ENCODE measurements at places on chromosomes 3 and 15.

- no peak for DNase-seq
Observed at GRCh38 chr15:22786868-22787698, 639 bp downstream of the NIPA1 start.

GRCh38 chr3:156448300-156448699, 106.6 kb downstream of the SSR3 start:
- DNase-seq: no peak

- no peak for DNase-seq
Observed at GRCh38 chr3:1468145-1468544, 375.3 kb downstream of the CNTN6 start.

DNA sequence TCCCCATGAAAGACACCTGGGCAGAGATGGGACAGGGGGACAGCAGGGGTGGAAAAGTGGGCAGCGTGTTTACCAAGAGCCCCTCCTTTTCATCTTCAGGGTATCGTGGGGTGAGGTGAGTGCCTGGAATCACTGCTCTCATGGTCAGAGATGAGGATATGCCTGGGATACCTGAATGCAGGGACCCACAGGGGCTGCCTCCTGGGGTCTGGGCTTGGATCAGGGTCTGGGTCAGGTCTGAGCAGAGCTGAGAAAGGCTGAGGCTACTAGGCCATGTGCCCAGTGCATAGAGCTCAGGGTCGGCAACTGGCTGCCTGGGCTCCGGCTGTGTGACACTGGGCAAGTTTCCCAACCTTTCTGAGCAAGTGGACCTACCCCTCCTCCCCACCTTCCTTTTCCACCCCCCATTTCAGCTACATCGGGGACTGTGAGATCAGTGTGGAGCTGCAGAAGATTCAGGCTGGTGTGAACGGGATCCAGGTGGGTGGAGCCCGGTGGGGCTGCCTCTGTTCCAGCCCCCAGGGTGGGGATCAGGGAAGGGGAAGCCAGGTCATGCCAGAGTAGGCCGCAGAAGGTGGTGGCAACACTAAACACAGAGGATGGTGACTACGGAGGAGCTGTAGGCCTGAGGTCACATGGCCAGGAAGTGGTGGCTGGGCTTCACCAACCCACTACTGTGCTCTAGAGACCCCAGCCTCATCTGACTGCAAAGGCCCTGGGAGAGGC, 24.5 kb downstream of the ESYT3 start:
- DNase-seq: no peak

DNA sequence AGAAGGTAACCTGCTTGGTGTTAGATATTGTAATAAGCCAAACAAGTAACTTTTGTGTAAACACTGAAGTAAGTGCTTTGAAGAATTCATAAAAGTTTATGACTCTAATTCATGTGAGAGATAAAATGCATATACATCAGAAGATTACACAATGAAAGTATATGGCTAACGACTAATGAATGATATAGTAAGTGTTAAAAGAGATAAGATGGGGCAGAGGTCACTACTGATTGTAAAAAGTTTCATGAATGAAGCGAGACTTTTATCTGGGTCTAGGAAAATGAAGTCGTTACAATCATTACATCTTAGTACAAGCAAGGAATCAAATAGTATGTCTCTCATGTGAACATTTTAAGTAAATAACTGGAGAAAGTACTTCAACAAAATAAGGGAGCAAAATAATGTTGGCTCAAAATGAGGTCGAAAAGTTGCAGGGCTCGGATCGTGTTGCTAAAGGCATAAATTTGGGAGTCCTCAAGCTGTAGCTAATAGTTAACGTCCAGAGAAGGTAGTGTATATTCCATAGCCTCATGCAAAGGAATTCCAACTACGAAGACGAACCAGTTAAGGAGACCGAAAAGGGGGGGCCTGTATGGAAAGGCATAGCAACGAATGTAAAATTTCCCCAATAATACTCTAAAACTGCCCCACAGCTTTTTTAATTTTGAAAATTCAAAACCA, 984 bp upstream of the DUT start:
- DNase-seq: no peak

GRCh38 chr3:47455806-47456452, 19.8 kb downstream of the SCAP start:
- no peak for DNase-seq

DNA sequence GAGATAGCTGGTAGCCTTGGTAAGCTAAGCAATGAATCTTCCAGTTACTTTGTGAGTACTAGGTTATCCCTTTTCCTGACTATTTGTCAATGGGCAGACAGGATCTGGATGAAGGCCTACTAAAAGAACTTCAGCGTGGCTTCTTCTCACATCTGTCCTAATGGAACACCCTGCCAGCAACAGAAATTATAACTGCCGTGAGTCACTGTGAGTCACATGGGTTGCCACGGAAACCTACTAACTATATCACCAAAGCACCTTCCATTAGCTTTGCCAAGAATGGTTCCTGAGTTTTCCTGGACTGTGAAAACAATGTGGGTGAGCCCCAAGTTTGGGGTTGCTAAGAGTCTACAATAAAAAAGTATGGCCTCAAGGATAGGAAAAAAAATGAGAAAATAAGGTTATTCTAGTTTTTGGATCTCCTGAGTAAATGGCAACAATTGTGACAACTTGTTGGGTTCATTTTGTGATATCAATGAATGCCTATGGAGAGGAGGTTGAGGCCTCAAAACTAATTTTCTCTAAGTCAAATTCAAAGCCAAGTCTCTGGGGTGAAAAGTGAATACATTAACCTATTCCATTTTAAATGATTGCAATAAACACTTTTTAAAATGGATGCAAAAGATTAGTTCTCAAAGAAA, 195.1 kb upstream of the ICE2 start:
- no peak for DNase-seq

GRCh38 chr3:117059067-117059955, 349.7 kb downstream of the TUSC7 start:
- no peak for DNase-seq

DNA sequence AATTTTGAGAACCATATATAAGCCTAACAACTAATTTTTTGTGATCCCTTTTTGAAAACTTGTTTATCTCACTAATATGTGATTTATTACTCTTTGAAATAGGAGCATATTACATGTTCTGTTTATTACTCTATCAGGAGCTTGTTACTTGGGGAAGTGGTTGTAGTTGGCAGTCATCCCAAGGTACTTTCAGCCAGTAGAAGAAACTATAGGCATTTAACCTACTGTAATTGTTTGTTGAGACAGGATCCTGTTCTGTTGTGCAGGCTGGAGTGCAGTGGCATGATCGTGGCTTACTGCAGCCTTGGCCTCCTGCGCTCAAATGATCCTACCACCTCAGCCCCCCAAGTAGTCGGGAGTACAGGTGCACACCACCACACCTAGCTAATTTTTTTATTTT, 195.6 kb downstream of the TCF12 start:
- DNase-seq: no peak

- DNase-seq: no peak
Observed at GRCh38 chr15:45201869-45202268, 14.1 kb upstream of the SHF start.

DNA sequence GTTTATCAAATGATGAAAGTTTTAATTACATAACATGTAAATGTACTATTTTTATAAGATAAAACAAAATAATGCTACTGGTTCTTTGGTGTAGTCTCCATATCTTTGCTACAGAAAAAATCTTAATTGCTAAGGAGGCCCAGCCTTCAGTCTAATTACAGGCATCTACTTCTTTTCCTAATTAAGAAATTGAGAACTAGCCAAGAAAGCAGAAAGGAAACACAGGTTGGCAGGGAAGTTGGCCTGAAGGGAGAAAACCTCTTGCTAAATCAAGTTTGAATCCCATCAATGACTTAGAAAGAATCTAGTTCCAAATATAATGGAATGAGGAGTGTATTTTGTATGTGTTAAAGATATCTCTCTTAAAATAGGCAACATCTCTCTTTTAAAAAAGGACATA, 212.4 kb upstream of the ARL6 start:
- DNase-seq: no peak

GRCh38 chr15:101445562-101446517, 43.7 kb downstream of the PCSK6 start:
- no peak for DNase-seq

DNA sequence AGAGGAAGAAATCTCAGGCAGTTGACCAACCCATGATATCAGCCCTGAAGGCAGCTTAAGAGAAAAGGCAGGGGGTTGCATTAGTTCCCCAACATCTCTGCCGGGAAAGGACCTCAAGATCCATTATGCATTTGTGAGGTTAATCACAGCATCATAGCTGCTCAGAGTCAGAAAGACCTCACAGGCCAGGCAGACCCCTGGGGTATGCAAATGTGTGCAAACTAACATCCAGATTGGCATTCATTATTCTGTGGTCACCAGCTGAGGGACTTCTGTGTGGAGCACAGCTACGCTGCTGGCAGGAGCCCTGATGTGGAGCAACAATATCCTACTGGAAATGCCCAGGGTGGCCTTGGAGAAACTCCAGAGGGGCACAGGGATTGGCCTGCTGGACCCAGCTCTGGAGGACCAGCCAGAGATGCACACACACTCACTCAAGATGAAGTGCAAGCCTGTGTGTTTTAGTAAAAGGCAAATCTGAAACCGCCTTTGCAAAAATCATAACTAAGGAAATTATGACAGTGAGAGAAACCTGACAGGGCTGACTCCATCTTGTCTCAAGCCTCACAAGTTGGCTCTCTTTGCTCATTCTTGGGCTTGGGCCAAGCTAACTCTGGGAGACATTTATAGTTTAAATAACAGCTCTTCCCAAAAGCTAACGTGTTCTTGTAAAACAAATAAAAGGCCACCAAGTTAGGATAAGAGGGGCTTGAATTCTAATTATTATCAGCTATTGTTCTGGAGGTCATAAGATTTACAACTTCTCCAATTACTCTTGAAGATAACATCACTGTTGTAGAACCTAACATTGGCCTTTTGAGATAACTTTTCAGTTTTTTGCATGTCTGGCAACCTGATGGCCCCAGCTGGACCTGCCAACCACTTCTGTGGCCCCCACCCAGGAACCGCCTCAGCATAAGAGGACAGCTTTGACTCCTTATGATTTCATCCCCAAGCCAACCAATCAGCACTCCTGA, 257.1 kb downstream of the UACA start:
- no peak for DNase-seq

DNA sequence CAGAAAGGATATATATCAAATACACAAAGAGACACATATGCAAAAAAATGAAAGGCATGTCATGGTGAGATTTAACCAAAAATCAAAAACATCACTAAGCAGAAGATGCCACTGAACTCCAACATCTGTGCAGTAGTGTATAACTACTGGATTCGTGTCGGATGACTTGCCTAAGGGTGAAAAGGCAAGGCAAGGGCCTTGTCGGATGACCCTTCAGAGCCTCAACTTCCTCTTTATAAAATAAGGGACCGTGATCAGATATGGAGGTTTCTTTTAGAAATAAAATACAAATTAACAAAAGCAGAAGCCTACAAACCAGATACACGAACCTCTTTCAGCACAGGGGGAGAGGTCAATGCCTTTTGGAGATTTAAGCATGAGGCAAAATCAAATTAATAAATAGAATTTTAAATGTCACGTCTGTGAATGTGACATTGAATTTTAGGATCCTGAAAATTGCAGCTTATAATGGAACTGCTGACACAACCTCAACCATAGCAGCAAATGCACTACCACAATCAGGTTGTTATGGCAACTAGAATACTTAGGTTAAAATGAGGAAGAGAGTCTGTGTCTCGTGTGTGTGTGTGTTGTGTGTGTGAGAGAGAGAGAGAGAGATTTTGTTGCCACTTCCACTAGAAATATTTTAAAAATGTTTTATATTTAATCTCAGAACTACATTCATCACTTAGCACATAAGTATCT, 8.3 kb upstream of the CHRM5 start:
- no peak for DNase-seq

DNA sequence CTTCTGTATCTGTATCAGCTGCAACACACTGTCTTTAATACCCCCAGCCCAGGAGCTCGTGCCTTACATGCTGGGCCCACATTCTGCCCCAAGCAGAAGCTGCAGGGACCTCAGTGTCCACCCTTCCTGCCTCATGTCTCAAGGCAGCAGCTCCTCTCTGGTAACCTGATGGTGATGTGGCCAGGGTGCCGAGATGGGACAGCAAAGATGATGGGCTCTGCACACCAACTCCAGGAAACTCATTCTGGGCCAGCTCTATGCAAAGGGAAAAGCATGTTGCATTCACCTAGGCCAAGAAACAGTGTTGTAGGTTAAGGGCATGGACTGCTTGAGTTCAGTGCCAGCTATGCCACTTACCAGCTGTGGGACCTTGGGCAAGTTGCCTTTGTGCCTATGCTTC, 79.5 kb upstream of the PRR23C start:
- no peak for DNase-seq

DNA sequence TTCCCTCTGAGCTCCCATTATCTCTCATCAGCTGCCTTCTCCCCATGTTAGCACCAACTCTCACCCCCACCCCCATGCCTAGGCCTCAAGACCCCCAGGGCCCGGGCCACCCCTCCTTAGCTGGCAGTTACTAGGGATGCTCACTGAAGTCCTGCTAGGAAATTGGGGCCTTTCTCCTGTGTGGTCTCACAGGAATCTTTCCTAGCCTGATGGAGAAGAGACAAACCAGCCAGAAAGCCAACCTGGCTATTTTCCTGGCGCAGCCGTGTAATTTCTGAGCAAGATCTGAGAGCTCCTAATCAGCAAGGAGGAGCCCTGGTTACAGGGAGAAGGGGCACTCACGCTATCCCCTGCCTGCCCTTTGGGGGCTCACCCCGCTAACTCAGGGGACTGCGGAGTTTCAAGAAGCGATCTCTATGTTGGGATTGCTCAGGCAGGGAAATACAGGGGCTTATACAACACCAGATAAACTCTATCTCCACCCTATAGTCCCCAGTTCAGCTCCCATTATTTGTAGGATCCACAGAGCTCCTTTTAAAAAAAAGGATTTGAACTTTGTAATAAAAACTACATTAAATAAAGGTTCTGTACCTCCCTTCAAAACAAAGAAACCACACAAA, 25.2 kb downstream of the NR2F2 start:
- no peak for DNase-seq

GRCh38 chr3:195757827-195758226, 37.0 kb downstream of the MUC20 start:
- no peak for DNase-seq

GRCh38 chr3:108090049-108090700, 656 bp downstream of the CD47 start:
- DNase-seq: peak; percentile 39

Measured in stimulated activated CD8-positive, alpha-beta memory T cell treated with anti-CD3 and anti-CD28 coated beads, Interleukin-4, amount 100 ng/mL, for 4 hours (primary cell).